ENCODE measurements at places on chromosomes 6 and 20. TPM values are rescaled to one million over a fixed set of nuclear protein-coding genes. Genes with fewer than 3 reads are reported as not detected.

ANKRD66 gene
- total RNA-seq, result not detected

SEC63 gene
- 100 TPM for total RNA-seq

- DNase-seq, result no peak
Measured at GRCh38 chr6:20712011-20712410, 177.8 kb downstream of the CDKAL1 start.

DNA sequence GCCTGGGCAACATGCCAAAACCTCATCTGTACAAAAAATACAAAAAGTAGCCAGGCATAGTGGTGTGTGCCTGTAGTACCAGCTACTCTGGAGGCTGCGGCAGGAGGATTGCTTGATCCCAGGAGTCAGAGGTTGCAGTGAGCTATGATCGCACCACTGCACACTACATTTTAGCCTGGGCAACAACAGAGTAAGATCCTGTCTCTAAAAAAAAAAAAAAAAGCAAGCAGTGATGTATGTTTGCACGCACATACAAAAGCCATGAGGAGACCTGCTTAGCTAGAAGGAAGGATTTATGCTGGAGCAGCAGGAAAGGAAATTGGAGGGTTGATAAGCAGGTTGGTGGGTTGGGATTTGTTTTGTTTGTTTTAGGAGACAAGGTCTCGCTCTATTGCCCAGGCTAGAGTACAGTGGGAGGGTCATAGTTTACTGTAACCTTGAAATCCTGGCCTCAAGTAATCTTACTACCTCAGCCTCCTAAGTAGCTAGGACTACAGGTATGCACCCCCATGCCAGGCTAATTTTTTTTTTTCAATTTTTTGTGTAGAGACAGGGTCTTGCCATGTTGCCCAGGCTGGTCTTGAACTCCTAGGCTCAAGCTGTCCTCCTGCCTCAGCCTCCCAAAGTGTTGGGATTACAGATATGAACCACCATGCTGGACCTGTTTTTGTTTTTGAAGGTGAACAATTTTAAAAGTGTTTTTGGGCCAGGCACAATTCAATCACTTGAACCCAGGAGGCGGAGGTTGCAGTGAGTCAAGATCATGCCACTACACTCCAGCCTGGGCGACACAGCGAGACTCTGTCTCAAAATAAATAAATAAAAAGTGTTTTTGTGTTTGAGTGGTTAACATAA is 4.0 kb downstream of the ZSWIM3 start:
- no peak for DNase-seq

Data from right cardiac atrium (tissue), 5 donors.